Cortex of kidney (tissue), 1 donor: ENCODE measurements at places on chromosomes 6 and 20.

GRCh38 chr6:49524541-49524940, 24.8 kb downstream of the GLYATL3 start:
- DNase-seq, result no peak

GRCh38 chr20:34344238-34344637, 18.8 kb upstream of the ITCH start:
- no peak for DNase-seq

GRCh38 chr6:14040042-14040441, 77.5 kb upstream of the CD83 start:
- no peak for DNase-seq

DNA sequence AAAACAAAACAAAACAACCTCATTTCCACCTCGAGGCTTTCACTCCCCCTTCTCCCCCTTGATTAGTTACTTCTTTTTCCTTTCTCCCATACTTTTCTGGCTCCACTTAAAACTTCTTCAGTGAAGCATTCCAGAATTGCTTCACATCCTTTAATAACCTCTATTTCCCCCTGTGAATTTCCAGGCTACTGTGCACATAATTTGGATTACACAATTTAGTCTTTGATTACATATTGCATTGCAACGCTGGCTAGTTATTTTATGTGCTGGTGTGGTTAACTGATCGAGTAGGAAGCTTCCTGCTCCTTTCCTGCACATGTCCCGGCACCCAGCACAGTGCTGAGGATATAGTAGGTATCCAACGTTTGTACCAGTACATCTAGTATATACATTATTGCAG, 28.1 kb upstream of the EEF1E1 start:
- no peak for DNase-seq

DNA sequence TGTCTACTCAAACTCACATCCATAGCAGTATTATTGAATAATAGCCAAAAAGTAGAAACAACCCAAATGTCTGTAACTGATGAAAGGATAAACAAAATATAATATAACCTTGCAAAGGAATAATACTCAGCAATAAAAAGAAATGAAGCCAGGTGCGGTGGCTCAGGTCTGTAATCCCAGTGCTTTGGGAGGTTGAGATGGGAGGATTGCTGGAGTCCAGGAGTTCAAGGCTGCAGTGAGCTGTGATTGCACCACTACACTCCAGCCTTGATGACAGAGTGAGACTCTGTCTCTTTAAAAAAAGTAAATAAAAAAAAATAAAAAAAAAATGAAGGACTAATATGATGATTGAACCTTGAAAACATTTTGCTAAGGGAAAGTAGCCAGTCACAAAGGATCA, 22.1 kb upstream of the KIF16B start:
- no peak for DNase-seq

DNA sequence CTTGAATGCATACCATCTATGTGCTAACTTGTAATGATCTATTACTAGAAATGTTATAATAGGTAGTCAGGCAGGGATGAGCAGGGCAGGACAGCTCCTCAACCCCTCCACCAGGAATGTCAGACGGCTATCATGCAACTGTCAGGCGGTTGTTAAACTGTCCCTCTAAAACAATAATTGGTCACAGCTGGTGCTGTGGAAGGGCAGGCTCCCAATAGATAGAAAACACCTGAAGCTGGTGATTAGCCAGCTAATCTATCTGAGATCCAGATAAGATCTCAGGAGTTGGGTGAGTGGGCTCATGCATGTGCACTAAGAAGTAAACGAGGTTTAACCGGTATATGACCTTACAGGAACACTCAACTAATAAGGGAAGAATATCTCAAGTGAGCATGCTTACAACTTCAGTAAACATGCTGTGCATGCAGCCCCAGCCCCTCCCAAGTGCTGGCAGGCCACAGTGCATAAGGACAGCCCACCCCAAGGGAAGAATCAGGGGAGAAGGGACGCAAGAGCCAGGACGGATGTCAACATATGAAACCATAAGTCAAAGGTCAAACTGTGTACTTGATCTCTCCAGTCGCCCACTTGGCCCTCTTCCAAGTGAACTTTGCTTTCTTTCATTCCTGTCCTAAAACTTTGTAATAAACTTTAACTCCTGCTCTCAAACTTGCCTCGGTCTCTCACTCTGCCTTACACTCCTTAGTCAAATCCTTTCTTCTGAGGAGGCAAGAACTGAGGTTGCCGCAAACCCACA, 566.2 kb upstream of the NRSN1 start:
- no peak for DNase-seq

GRCh38 chr6:148074738-148075137, 267.9 kb upstream of the SASH1 start:
- no peak for DNase-seq

- no peak for DNase-seq
Observed at GRCh38 chr6:165767228-165767627, 104.2 kb upstream of the PDE10A start.

DNA sequence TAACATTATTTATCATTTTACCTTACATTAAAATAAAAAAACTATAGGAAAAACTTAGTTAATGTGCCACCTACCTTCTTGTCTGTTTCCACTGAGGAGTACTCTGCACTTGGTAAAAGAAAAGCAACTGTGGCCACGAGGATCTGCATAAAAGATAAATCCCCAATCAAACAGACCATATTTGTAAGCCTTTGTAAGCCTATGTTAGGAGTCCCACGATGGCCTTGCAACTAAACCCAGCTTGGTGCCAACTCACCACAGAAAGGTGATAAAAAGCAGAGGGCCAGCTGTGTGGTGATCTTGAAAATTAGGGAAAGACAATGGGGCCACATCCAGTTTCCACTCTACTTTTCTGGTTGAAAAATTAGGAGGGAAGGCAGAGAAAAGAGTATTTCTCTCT, 156.9 kb downstream of the INSM1 start:
- no peak for DNase-seq

- DNase-seq, result no peak
Observed at GRCh38 chr20:35171753-35172433, at the start of gene PROCR. PROCR (plus strand) TSS chr20:35172072; CDS start chr20:35172155, 83 bp downstream.

- DNase-seq, result no peak
Observed at GRCh38 chr6:99080191-99080590, 132.4 kb upstream of the FBXL4 start.

GRCh38 chr20:50543326-50543725, 33.1 kb downstream of the PTPN1 start:
- DNase-seq, result no peak

- DNase-seq, result no peak
Observed at GRCh38 chr6:5674141-5674540, 332.6 kb downstream of the NRN1 start.

DNA sequence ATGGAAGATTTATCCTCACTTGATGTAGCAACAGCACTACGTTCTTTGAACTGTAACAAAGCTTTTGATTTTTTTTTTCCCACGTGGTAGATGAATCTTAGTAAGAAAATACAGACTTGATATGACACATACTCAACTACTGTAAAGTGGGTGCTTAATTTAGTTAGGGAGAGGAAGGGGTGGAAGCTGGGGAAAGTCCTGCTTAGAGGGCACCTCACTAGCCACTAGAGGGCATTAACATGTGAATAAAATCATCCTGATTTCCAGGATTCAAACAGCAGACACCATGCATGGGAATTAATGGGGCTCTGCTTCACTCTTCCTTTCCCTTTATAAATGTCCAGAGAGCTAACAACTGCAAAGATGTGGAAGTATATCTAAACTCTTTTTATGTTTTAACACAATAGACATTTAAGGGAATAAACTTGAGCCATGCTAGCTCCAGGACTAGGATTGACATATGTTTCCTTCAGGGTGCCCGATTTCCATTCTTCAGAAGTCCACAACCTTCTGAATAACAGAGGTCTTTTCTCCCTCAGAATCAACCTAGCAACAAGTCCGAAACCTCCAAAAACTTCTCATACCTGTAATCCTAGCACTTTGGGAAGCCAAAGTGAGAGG, 250.1 kb downstream of the ATXN1 start:
- no peak for DNase-seq

DNA sequence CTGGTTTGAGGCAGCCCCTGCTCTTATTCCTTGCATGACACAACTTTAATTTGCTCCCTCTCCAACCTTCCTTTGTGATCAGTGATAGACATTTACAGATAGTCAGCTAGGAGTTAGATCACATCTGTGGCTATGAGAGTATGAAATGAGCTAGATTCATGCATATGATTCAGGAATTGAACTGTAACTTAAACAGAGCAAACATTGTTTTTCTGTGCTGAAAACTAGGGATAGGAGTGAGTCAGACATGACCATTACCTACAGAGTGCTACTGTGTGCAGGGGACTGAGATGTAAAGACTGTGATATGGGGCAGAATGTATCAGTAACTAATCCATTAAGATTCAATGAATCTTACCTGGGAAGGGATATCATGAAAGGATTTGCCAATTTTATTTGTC, 279.4 kb upstream of the SPTLC3 start:
- DNase-seq, result no peak

GRCh38 chr6:27303613-27304272, 8.3 kb downstream of the POM121L2 start:
- no peak for DNase-seq

DNA sequence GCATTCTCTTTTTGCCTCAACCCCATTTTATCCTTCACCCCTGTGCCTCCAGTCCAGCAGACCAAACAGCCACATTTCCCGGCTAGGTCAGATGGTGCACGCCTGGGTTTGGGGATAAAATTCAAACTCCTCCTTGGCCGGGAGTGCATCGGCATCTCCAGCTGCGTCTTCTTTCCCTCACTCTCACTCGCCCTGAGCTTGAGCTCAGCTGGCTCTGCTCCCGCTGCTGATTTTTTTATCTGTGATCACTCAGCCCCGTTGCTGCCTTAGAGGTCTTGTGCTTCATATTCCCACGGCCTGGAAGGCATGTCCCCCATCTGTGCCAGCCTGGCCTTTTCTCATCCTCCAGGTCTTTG, 6.8 kb upstream of the EZR start:
- no peak for DNase-seq

GRCh38 chr6:35341557-35341956, 801 bp upstream of the PPARD start:
- DNase-seq, result no peak

- no peak for DNase-seq
Observed at GRCh38 chr6:105769987-105770386, 316.1 kb upstream of the PRDM1 start.

DNA sequence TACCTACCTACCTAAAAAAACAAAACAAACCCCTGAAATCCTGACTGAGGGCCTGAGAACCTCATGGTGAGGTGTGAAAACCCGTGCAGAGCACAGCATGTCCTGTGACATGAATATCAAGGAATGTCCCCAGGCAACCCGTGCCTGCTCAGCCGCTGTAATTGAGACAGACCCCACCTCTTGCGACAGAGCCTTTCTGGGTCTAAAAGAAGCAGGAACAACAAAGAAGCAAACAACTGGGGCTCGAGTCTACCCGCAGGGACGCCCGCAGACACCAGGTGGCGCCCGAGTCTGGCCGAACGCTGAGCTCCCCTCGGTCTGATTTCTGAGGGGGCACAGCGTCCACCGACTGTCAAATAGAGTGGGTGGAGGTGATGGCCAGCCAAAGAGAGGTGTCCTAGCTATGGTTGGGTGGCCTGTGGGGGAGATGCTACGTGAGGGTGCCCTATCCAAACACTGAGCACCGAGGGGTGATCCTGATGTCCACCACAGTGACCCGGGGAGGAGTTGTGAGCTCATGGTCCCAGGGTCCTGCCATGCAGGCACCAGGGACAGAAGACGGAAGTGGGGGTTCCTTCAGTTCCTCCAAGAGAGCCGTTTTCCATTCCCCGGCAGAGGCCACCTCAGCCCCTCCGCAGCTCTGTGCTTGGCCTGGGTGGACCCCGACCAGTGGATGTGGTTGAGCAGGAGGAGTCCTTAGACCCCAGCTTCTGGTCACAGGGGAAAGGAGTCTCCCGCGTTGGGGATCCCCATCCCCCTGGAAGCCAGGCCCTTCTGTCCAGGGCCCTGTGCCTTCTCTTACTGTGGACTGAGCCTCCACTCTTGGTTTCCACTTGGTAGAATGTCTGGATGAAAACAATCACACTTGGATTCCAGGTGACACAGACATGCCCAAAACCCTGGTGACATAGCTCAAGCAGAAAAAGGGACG, 268.2 kb downstream of the CDC5L start:
- DNase-seq, result no peak

GRCh38 chr6:122996794-122997505, 915 bp downstream of the CLVS2 start:
- DNase-seq, result no peak

GRCh38 chr6:144008120-144008811, at the start of gene PLAGL1:
PLAGL1 (minus strand) TSS chr6:144008259; CDS start chr6:143948136, 60,123 bp downstream.
- no peak for DNase-seq

DNA sequence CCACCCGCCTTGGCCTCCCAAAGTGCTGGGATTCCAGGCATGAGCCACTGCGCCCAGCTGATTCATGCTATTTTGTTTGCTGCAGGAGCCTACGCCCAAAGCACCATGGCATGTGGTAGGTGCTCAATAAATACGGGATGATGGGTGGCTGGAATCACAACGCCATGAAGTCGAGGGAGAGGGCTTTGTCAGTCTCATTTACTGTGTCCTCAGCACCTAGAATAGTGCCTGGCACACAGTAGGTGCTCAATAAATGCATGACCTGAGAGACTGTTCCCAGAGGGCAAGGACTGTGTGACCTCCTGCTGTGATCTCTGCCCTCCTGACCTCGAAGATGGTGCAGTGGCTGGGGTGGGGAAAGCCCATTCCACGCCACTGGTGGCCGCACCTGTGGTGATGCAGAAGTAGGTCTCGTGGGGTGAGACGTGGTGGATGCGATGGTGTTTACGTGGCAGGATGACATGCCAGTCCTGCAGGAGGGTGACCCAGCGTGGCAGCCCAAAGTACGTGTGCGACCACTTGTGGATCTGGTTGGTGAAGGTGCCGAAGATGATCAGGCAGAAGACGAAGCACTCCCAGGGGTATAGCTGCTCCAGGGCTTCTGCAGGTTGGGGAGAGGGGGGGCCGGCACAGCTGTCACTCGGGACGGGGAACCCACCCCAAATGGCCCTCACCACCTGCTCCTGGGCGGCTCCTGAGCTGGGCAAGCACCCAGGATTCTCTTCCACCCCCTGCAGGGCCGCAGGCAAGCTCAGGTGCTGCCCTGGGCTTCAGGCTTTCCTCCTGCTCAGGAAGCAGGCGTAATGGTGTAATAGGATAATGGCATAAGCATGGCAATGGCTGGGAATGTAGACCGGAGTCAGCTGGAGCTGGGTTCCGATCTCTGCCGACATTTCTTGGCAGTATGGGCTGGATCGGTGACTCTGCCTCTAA, 14.9 kb upstream of the UBE2V1 start:
- no peak for DNase-seq

- DNase-seq, result no peak
Observed at GRCh38 chr6:39847221-39847620, 55.0 kb downstream of the DAAM2 start.

GRCh38 chr20:43220612-43221011, 30.9 kb upstream of the PTPRT start:
- no peak for DNase-seq

GRCh38 chr6:137213813-137214212, 5.4 kb downstream of the IFNGR1 start:
- DNase-seq, result no peak

DNA sequence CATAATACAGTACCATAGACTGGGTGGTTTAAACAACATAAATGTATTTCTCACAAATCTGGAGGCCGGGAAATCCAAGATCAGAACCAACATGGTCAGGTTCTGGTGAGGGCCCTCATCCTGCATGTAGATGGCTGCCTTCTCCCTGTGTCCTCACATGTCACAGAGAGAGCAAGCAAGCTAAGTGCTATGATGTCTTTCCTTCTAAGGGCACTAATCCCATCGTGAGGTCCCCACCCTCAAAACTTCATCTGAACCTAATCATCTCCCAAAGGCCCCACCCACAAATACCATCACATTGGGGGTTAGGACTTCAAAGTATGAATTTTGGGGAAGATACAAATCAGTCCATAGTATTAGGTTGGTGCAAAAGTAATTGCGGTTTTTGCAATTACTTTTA, 56.8 kb downstream of the CCDC170 start:
- no peak for DNase-seq
